Chondrocyte (in vitro differentiated cells): ENCODE measurements at places on chromosomes 2 and 18.
A peak's percentile ranks its signal among the peaks of the same experiment; 100 is the strongest.

DNA sequence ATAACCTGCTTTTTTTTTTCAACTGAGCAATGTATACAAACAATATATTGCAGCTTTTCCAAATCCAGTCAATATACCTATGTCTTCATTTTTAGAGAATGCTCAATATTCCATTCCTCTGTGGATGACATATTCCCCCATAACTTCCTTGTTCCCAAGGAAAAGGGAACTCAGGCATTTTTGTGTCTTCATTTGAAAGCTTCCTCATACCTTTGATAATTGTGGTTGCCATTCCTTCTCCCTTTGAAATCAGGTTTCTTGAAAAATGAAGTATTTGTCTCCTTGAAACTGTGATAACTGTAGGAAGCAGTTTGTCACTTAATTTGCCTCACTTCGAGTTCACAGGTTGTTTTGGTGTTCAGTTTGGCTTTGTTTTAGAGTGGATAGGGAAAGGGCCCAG is 13.5 kb downstream of the ELAC1 start:
- no peak overlapping the region for H3K4me3 ChIP-seq
- H3K36me3 ChIP-seq: peaks cover 23% of the 10 kb centered on the region
- H3K4me1 ChIP-seq: peaks cover 5% of the 10 kb centered on the region
- H3K27ac ChIP-seq: no peak overlapping the region

- H3K27me3 ChIP-seq: no peaks in the 10 kb centered on the region
- no peaks in the 10 kb centered on the region for H3K36me3 ChIP-seq
- DNase-seq: no peak
Measured at GRCh38 chr2:45899926-45900325, 248.5 kb downstream of the PRKCE start.

DNA sequence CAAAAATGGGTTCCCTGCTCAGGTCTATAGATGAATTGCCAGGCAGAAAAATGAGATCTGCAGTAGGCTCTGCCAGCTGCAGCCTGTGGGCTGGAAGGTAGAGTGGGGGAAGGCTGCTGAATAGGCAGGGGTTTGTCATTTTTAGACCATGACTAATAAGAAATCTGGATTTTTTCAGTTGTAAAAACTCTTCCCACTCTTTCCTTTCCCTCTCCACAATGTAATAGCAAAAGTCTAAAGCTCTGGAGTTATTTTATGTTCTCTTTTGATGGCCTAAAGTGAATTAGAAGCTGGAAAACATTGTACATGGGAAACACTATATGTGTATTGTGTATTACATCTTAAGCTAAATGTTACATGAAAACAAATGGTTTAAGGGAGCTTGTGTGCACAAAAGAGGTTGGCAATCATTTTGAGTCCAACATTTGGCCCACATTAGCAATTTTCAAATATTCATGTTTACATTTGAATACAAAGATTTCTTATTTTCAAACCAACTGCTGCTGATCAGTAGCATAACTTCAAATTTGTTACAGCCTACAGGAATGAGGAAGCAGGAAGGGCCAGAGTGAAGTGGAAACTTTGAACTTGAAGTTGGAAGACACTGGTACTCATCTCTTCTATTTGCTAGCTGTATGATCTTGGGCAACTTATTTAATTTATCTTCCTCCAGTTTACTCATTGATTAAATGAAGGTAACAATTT is 407.1 kb downstream of the SLC4A3 start:
- peaks cover 39% of the 10 kb centered on the region for H3K4me1 ChIP-seq
- H3K4me3 ChIP-seq: peak overlapping the region; percentile 24
- no peak for DNase-seq
- peak overlapping the region; percentile 69 for H3K27ac ChIP-seq

DNA sequence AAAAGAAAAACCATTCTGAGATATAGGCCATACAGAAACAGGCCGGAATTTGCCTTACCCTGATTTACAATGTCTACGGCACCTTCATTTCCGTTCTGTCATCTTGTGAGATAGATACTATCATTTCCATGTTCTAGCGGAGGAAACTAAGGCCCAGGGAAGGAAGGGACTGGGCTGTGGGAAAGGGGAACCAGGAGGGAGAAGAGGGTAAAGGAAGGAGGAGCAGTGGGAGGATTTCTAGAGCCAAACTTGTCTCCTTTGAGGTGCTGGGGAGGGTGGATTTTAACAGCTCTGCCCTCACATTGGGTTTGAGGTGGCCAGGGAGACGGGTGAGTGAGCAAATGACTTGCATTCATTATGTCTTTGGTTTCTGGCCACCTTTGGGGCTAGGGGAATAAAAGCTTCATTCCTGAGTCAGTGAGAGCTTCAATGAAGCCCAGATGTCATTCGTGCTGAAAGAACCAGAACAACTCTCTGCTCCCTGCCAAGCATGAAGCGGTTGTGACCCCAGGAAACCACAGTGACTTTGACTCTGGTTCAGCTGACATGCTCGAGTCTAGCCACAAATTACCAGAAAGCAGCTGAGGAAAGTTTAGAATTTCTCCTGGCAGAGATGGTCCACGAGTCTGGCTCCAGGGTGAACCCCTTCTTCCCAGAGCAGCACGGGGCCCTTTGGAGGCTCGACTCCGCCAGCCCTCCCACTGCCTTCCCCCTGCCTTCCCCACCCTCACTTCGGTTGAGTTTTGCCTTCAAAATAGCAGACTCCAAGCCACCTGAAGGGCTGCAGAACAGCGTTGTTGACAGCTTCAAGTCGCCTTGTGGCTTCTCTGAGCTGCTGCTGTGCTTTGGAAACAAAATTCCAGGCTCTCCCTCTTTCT is 3.8 kb downstream of the ACTG2 start:
- H3K27me3 ChIP-seq: no peaks in the 10 kb centered on the region
- peak overlapping the region; percentile 93 for H3K4me3 ChIP-seq
- peaks cover 91% of the 10 kb centered on the region for H3K4me1 ChIP-seq
- no peak for DNase-seq
- peaks cover 26% of the 10 kb centered on the region for H3K36me3 ChIP-seq

DNA sequence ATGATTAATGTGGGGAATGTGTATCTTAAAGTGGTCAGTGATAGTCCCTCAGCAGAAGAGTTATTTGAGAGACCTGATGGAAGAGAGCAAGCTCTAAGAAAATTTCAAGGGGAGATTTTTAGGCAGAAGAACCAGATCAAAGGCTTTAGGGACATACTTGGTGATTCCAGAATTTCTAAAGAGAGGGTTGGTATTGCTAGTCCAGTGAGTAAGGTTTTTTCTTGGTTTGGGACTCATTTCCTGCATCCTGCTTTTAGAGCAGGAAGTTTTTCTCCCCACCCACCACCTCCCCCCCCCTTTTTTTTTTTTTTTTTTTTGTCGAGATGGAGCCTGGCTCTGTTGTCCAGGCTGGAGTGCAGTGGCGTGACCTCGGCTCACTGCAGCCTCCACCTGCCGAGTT is 42.7 kb upstream of the DYSF start:
- peaks cover 4% of the 10 kb centered on the region for H3K4me1 ChIP-seq
- no peak for DNase-seq
- no peaks in the 10 kb centered on the region for H3K27me3 ChIP-seq
- H3K4me3 ChIP-seq: no peak overlapping the region
- no peak overlapping the region for H3K27ac ChIP-seq
- peaks cover 19% of the 10 kb centered on the region for H3K36me3 ChIP-seq

DNA sequence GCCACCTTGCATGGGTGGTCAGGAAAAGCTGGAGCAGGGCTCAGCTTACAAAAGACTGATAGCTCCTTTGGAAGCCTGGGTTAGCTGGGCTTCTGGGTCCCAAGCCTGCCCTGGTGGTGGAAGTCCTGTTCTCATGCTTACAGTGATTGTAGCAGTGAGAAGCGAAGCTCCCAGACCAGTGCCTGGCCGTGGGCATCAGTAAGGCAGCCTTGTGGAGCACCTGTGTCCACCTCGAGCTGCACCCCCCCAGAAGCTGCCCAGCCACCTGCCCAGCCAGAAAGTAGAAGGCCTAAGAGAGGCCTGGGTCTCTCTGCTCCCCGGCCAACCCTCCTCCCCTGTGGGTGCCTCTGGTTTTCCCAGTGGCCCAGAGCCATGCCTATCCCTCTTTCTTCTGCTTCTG is 10.5 kb downstream of the GLI2 start:
- no peaks in the 10 kb centered on the region for H3K27me3 ChIP-seq
- H3K27ac ChIP-seq: no peak overlapping the region
- no peaks in the 10 kb centered on the region for H3K36me3 ChIP-seq
- peaks cover 66% of the 10 kb centered on the region for H3K4me1 ChIP-seq
- no peak overlapping the region for H3K4me3 ChIP-seq

DNA sequence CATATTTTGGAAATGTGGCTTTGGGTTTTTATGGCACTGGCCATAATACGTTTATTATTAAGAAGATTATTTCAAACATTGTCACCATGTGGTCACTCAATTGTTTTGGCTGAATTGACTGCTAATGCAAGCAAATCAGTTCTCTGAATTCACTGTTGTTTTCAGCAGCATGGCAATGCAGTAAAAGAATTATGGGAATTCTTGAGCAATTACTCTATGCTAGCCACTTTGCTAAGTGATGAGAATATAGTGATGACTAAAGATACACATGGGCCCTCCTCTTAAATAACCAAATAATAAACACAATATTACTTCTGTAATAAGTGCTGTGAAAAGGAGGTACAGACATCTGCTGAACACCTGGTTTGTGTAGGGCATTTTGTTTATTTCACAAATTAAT is 58.0 kb upstream of the FANCL start:
- no peaks in the 10 kb centered on the region for H3K36me3 ChIP-seq
- no peak overlapping the region for H3K4me3 ChIP-seq
- DNase-seq: no peak
- no peak overlapping the region for H3K27ac ChIP-seq

- H3K4me3 ChIP-seq: no peak overlapping the region
Measured at GRCh38 chr18:39037925-39038324, 1472.3 kb upstream of the CELF4 start.

GRCh38 chr2:16413285-16413684 is 252.3 kb downstream of the CYRIA start:
- no peak overlapping the region for H3K4me3 ChIP-seq
- peaks cover 2% of the 10 kb centered on the region for H3K36me3 ChIP-seq
- H3K27ac ChIP-seq: no peak overlapping the region
- no peaks in the 10 kb centered on the region for H3K4me1 ChIP-seq
- H3K27me3 ChIP-seq: no peaks in the 10 kb centered on the region
- no peak for DNase-seq

DNA sequence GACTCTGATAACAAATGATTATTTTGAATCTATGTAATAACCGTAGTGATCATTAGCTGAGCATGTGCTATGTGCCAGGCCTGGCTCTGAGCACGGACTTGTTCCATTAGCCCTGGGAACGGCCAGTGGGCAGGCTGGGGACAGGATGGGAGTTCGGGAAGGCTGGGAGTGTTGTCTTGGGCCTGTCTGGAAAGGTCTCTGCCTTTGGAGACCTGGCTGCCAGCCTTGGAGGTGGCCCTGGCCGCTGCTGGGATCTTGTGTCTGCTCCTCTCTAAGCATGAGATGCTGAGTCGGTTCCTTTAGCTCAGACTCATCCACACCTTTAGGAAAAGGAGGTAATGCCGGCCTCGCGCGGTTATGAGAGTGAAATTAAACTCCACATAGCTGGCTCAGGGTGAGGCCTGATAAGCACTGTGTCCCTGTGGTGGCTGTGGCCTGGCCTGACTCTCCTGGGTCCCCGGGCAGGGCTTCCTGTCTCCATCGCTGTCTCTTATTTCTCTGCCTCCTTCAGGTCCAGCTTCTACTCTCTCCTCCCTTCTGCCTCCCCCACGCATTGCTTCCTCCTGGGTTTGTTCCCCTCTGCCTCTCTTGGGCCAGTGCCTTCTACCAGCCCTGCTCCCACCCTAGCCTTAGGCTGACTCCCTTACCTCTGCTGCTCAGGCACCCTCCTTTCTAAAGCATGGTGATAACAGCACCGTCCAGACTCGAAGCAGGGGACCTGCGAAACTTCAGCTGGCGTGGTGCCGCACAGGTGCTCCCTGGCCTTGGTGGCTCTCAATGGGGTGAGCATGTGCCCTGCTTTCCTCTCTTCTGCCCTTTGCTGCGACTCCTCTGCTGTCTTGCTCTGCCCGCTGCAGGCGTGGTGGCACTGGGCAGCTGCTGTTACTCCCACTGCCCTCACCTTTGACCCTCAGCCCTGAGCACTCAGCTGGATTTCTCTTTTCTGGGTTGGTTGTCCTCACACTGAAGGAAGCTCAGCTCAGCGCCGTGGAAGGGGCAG is 41.8 kb downstream of the NCK2 start:
- peaks cover 34% of the 10 kb centered on the region for H3K4me1 ChIP-seq
- no peaks in the 10 kb centered on the region for H3K36me3 ChIP-seq
- DNase-seq: no peak
- H3K4me3 ChIP-seq: no peak overlapping the region
- H3K27me3 ChIP-seq: no peaks in the 10 kb centered on the region

DNA sequence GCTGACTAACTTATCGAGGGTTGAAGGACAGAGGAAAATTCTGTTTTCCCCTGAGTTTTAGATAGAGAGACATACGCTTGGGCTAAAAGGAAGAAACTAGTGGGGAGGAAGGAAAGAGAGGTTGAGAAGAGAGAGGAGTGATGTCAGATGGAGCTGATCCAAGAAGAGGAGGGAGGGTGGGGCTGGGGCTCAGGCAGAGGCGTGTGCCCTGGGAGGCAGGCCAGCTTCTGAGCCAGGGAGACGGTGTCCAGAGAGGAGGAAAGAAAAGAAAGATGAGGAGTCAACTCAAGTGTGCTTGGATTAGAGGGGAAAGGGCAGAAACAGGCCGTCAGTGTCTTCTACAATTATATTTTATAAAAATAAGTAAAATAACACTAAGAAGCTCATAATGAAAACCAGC is 56.2 kb downstream of the EMILIN2 start:
- no peak overlapping the region for H3K27ac ChIP-seq
- peaks cover 16% of the 10 kb centered on the region for H3K4me1 ChIP-seq
- peaks cover under 1% of the 10 kb centered on the region for H3K27me3 ChIP-seq
- DNase-seq: no peak
- no peak overlapping the region for H3K4me3 ChIP-seq
- H3K36me3 ChIP-seq: peaks cover 1% of the 10 kb centered on the region
